Glomerular endothelial cell (primary cell): ENCODE measurements at places on chromosomes 4 and X. TPM values are rescaled to one million over a fixed set of nuclear protein-coding genes. Genes with fewer than 3 reads are reported as not detected.

- DNase-seq: no peak
Observed at GRCh38 chrX:49977319-49978090, 55.1 kb downstream of the CLCN5 start.

DNA sequence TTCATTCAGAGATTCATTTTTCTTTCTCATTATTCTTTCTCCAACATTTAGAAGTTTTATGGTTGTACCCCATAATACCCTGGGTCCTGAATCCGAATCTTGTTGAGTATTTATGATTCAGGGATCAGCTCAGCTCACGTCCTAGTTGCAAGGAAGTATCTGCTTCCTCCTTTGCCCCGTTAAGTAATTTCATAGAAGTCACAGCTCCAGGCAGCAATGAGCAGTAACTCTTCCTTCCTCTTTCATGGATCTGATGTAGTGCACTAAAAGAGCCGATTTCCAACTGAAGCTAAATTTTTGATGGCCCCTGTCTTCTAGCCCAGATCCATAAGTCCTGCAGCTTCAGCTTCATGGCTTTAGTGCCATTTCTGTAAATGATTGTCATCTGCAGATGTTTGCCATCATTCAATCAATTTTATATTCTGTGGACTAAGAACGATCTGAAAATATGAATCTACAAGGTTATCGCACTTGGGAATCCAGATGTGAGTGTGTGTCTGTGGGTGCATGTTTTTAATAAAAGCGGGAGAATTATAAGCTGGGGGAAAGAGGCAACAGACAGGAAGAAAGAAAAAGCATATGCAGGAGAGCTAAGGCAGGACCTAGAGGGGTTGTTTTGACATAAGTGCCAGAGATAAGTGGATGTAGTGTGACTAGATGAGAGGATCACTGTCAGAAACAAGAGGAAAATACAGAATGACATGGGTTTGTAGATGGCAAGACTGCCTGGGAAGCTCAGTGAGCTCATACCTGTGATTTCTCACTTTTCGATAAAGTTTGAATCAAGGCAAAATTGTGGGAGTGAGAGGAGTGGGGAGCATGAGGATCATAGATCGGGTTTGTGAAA lies 17.5 kb downstream of the VEGFD start:
- no peak for DNase-seq

- no peak for DNase-seq
Observed at GRCh38 chr4:110636171-110636679, 13.3 kb upstream of the PITX2 start.

- no peak for DNase-seq
Observed at GRCh38 chrX:19742826-19743225, 144.6 kb downstream of the SH3KBP1 start.

Gene SPANXD
- not detected in 2 replicates for total RNA-seq

DNA sequence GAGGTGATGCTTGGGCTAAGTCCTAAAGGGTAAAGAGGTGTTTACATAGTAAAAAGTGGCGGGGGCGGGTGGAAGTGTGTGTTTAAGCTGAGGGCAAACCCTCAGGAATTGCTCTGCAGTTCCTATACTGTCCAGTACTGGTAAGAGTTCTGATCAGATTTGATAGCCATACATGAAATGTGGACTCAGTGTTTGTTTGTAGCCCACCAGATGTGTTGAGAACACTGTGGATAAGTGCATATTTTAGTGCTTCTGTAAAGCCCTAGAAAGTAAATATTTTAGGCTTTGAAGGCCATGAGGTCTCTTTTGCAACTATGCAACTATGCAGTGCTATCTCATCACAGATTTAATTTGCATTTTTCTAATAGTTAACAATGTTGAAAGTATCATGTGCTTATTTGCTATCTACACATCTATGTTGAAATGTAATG lies 80.7 kb upstream of the EOLA2 start:
- DNase-seq: no peak

GRCh38 chrX:65644621-65645289 lies 22.7 kb upstream of the MSN start:
- no peak for DNase-seq

DNA sequence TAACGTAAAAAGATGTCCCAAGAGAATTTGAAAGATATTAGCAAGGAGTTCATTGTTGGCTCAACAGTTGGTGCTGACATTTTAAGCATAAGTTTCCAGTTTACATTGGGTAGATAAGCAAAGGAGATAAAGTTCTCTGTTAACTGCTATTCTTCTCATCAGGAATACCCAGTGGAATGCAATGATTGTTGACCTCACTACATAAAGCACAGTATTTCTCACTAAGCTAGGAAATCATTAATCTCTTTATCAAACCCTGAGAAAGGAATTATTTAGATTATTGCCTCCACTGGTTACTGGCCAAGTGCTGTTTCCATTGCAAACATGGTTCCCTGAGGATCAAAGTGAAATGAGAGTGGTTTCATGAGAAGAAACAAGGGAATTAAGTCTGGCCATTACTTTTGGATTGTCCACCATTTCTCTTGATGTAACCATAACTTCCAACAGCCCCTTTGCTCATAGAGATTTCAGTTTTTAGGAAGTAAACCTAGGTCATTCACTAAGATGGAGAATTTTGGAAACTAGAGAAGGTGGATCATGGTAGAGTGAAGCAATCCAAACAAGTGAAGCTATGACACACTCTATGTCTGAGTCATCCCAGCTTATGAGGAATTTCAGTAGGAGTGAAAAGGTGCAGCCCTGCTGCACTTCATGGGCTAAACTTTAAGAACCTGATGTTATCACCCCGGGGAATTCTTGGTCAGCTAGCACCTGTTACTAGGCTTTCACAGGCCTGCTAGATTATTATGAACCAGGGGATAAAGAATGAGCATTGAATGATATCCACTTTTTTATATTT lies 163.4 kb downstream of the AREG start:
- no peak for DNase-seq

Gene SERTM2
- not detected in 2 replicates for total RNA-seq

Gene RPL36A
- 741 and 962 TPM in 2 replicates for total RNA-seq

GRCh38 chrX:129823115-129823514 lies 20.6 kb downstream of the ZDHHC9 start:
- DNase-seq: no peak

Gene OPRPN
- total RNA-seq: not detected in 2 replicates

DNA sequence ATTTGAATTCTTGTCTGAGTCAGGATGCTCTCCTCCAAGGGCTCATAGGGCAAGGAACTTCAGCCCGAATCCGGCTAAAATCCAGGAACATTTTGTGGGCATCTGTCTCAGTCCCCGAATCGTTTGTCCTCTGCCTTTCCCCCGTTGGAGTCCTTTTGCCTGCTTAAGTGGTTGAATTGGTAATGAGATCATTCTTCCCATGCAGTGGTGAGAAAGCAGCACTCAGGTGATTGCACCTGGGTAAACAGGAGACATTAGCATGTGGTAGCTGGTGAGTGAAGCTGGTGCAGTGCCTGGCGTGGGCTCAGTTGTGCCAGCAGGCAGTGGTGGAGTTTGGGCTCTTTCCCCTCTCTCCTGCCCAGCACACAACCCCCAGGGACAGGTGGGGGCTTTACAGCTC lies 61.9 kb upstream of the MTM1 start:
- DNase-seq: no peak

Gene GAGE12J
- not detected in 2 replicates for total RNA-seq

Gene CLIC2
- total RNA-seq: 2.2 and 4.0 TPM in 2 replicates

DNA sequence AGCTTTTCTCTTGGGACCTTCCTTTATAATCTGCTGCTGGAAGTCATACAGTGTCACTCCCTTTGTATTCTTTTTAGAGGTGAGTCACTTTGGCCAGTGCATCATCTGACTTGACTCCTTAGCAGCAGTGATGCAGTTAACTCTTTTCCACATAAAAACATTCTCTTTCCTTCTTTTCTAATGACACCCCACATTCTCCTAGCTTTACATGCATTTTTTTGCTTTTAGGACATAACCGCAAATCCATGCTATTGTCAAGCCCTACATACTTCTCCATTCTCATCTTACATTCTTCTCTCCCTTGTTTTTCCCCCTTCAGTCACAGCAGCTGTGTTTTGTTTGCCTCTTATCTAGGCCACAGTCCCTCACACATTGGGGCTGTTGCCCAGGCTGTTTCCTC lies 55.1 kb downstream of the ZNF330 start:
- DNase-seq: no peak

- no peak for DNase-seq
Observed at GRCh38 chr4:177235026-177235425, 74.6 kb upstream of the NEIL3 start.

DNA sequence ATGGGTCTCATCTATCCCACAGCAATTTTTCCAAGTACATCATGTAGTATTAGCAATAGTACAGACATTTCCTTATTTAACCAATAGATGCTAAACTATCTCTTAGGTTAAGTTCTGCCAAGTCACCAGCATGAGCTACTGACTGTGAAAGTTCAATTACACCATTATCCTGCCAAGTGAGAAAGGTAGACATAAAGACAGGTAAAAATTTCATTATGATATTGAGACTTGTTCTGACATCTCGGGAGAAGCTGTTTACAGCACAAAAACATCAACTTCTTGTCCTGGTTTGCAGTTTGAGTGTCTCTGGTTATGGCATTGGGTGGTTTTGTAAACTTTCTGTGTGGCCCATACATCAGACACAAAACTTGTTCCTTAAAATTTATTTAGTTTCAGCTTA lies 622.4 kb upstream of the PCDH10 start:
- DNase-seq: no peak

DNA sequence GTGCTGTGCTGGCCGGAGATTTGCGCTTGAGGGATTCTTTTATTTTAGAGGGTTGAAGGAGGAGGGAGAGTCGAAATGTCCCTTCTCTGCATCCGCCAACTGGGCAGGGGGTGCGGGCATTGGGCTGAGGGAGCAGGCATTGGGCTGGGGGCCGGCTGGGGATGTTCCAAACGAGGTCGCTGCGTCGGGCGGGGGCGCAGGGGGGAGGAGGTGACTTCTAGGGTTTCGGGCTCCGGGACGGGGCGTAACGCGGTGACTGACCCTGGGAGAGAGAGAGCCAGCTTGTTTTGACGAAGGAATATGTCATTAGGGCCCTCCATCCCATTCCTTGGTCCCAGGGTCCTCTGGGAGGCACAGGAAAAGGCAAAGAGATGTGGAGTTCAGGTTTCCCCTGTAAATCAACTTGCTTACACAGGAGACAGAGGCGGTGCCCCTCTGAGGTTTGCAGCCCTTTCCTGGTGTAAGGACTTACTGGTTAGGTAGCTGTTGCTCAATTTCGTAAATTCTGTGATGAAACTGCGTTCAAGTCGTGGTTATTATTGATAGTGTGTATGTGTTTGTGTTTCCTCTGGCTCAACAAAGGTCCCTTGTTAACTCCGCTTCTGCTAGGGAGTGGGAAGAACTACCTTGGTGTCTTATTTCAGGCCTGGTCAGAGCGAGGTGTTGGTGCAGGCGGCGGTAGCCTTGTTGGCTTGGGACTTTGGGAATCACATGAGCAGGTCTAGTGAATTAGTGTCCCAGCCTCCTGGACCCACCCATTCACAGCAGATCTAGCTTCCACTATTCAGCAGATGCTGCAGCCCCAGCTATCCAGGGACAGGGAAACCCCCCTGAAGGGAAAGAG lies 716 bp downstream of the FHIP1A start:
- no peak for DNase-seq

GRCh38 chrX:96424007-96424406 lies 260.6 kb upstream of the DIAPH2 start:
- no peak for DNase-seq

Gene XAGE1A
- not detected in 2 replicates for total RNA-seq

GRCh38 chr4:8359193-8359592 lies 81.3 kb downstream of the ACOX3 start:
- DNase-seq: no peak

DNA sequence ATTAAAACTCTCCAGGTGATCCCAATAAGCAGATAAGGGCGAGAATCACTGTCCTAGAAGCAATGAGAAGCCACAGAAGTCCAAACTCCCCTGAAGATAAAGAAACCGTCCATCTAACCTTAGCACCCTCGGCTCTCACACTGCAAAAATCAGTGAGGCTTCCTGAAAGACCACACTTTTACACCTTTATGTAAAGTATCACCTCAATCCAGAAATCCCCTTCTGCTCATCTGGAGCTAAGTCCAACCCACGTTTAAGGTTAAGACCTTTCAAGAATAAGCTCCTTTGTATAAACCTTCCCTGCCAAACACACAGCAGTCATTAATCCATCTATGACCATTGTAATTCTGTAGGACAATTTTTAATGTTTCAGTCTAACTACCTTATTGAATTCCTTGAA lies 41.7 kb downstream of the LIN54 start:
- no peak for DNase-seq

- no peak for DNase-seq
Observed at GRCh38 chrX:129655547-129656249, 942 bp upstream of the APLN start.

Gene GAR1
- total RNA-seq: 12.1 and 13.2 TPM in 2 replicates

DNA sequence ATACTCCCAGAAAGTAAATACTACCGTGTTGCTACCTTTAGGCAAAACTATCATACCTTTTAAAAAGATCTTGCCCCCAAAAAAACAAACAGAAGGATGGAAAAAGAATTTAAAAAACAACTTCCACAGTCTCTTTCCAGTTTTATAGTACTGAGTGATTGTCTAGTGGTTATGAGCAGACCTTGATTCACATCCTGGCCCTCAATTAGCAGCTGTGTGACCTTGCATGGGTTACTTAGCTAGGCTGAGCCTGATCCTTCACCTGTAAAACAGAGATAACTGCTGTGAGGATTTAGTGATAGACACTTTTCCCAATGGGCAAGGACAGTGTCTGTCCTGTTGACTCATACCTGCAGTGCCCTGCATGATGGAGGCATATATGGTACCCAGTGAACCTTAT lies 49.0 kb downstream of the SMAD1 start:
- DNase-seq: no peak

Gene HDAC6
- 31.9 and 57.1 TPM in 2 replicates for total RNA-seq

- no peak for DNase-seq
Observed at GRCh38 chr4:158850371-158850770, 81.5 kb downstream of the FNIP2 start.

DNA sequence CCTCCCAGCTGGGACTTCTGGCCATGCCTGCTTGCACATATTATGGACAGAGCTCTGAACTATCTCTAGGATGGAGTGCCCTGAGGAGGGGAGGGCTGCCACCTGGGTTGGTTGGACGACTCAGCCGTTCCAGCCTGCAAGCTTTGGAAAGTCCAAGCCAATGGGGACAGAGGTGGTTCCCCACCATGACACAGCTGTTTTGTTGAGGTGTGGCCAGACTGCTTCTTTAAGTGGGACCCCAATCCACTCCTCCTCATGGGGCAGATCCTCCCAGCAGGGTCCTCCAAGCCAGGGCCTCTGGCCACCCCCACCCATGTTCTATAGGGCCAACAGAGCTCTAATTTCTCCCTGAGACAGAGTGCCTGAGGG lies 22.7 kb downstream of the F8A3 start:
- no peak for DNase-seq

DNA sequence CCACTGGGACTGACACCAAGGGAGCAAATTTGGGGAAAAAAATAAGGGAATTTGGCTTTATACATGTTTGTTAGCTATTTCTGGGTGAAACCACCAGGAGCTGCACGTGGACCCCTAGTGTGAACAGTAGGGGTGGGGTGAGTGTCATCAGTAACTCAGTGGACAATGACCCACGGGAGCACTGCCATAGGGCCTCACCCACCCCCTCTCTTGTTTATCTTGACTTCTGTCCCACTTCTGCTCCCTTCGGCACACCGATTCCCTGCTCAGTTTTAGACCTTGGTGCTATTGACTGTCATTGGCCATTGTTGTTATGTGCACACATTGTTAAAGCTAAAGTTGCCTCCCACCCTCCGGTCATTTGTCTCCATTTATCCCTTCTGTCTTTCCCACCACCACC lies 9.0 kb downstream of the ACOX3 start:
- no peak for DNase-seq

Gene RTL5
- total RNA-seq: 1.6 and 1.9 TPM in 2 replicates

GRCh38 chr4:83890816-83891215 lies 354.9 kb downstream of the GPAT3 start:
- DNase-seq: no peak
